ENCODE measurements at places on chromosomes 1 and 21.

- no peak for DNase-seq
Measured at GRCh38 chr1:96845464-96845863, 123.9 kb downstream of the PTBP2 start.

DNA sequence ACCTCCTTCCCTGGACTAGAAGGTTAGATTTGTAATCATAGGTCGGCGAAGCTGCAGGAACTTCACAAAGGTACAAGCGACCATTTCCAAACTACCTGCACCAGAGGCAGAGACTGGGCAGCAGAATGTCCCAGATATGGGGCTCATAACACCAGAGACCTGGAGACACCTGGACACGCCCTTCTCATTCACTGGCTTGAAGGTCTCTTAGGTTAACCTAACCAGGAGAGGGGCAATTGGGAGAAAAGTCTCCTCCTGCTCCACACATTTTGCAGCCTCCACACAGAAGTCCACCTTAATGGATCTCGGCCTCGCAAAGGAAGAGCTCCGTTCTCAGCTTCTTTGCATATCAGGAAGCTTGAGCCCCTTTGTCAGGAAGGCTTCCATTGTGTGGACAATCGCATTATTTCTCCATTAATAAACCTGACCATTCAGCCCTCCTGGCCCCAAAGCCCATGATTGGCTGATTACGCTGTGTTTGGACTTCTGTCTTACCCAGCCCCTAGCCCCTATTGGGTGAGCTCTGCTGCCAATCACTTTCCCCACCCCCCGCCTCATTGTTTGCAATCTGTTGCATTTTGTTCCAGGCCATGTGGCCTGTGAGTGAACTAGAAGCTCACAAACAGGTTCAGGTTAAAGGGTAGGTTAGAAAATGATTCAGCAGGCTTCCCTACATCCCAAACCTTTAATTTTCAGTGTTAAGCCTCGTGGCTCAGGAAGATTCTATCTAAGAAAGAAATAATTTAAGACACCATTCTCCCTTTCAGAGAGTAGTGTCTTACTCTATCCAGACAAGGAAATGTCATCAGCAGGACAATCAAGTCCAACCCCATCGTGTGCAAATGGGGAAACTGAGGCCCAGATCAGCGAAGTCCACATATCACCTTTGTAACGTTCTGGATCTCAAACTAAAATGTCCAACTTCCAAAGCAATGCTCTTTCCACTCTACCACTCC lies 2.8 kb downstream of the MYCL start:
- DNase-seq: no peak

GRCh38 chr21:29293495-29293894 lies 5.2 kb upstream of the BACH1 start:
- peak; percentile 31 for DNase-seq

GRCh38 chr1:11650331-11650991 lies 3.8 kb downstream of the FBXO2 start:
- no peak for DNase-seq

GRCh38 chr1:229456016-229456415 lies 22.1 kb upstream of the ACTA1 start:
- DNase-seq: no peak

DNA sequence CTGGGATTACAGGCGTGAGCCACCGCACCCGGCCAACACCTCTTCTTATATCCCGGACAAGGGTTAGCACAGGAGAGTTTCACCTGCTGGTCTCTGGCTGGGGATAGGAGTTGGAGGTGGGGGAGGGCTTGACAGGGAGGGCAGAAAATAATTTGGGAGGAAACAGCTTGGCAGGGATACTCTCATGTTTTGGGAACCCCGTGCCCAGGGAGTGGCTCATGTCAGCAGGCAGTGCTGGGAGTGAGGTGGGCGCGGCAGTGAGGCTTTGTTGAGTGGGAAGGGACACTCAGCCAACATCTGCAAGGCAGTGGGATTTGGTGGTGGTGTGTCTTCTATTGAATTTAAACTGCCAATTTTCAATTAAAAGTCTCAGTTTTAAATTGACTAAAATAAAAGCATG lies 1.1 kb upstream of the THEM5 start:
- DNase-seq: no peak

All from esophagus muscularis mucosa (tissue), 4 donors.